Ovary (tissue), 10 donors: ENCODE measurements at places on chromosomes 12 and 14. TPM values are rescaled to one million over a fixed set of nuclear protein-coding genes. Genes with fewer than 3 reads are reported as not detected.

The KRT78 gene
- total RNA-seq = not detected

The TMCC3 gene
- 24.6 TPM for total RNA-seq

The ARHGAP5 gene
- 156 TPM for total RNA-seq

The TXNDC16 gene
- total RNA-seq = 7.8 TPM

The SNRPF gene
- 17.1 TPM for total RNA-seq

The DPY19L2 gene
- 16.3 TPM for total RNA-seq

The SERPINA10 gene
- not detected for total RNA-seq

The CPM gene
- 37.9 TPM for total RNA-seq

The VPS29 gene
- total RNA-seq = 66.6 TPM

The CAPZA3 gene
- total RNA-seq = not detected

The HHIPL1 gene
- 3.8 TPM for total RNA-seq

The TAS2R9 gene
- total RNA-seq = 0.22 TPM

The RPL10L gene
- total RNA-seq = not detected

The NYNRIN gene
- total RNA-seq = 54.6 TPM

The ADGRD1 gene
- total RNA-seq = 25.9 TPM

The POTEM gene
- total RNA-seq = not detected

The ACOT6 gene
- total RNA-seq = not detected

The ENDOU gene
- total RNA-seq = 1.1 TPM

The DLGAP5 gene
- 0.46 TPM for total RNA-seq

The CDH24 gene
- total RNA-seq = 1.5 TPM

The KIF5A gene
- total RNA-seq = 0.28 TPM
